Cortex of kidney (tissue), 1 donor: ENCODE measurements at places on chromosomes 7 and 10.

DNA sequence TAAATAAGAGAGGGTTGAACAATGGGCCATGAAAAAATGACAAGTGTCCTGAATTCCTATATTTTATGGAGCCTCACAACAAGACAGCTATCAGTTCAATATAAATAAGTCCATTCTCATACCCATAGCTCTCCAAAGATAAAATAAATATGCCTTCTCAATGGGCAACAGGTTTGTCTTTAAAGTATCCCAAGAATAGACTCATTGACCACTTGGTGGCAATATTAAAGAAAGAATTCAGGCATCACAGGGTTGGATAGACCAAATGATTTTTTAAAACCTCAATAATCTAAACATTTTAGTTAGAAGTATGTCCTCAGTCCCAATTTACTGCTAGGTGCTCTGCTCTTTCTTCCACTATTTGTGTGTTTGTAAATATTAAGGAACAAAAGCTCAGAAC is 165.1 kb upstream of the WNT16 start:
- DNase-seq, result no peak

DNA sequence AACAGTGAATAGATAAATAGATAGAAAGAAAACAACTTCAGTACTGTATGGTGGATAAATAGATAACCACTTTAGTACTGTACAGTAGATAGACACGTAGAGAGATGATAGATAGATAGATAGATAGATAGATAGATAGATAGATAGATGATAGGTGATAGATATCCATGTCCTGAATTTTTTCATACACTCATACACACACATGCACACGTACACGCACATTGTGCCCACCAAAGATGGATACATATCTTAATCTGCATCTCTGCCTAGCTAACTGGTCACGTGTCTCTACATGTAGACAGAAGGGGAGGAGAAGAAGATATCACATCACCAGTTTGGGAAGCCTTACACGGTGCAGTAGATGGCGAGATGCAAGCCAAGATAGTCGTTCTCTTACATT is 99.2 kb downstream of the ARID5B start:
- DNase-seq, result no peak

DNA sequence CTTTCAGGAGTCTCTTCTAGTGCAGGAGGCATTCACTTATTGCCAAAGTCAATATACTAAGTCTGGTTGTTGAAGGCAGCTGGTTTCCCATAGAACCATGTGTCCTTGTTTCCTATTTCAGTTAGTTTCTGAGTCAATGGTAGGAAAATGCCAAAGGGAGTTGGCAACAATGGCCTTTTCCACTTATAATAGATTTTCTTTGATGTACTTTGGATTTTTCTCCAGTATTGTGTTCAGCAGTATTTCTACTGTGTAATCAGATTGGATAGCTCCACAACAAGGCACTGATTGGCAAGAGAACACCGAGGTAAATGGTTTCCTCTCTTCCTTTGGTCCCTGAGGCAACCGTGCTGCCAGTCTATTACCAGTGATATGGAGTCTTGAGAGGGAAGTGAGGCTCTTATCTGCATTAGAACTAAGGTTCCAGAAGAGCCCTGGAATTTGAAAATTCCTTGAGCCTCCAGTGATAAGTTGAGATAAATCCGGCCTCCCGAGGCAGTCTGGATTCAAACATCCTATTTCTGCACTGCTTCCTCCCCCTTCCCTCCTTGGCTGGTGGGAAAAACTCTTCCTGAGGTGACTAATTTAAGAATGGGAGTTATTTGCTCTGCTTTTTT is 7.9 kb upstream of the SEPTIN7 start:
- DNase-seq, result no peak

DNA sequence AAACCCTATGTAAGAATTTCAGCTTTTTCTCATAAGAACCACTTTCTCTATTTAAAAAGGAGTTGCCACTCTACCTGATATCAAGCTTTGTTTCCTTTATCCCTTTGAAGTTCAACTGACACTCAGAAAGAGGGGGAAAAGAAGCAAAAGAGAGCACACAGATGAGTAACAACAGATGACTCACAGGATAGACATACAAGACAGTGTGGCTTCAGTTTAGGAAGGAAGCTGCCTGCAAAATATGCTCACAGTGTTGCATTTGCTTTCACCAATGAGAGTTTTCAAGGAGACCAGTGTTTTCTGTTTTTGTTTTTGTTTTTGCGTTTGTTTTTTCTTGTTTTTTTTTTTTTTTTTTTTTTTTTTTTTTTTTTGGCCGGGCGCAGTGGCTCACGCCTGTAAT is 1181.6 kb downstream of the DNAJB9 start:
- DNase-seq, result no peak

- no peak for DNase-seq
These were observed 18.4 kb downstream of the TMEM273 start for GRCh38 chr10:49169776-49170175.

GRCh38 chr7:130379921-130380860 is at the start of gene CPA1:
TSS of gene CPA1 (plus strand) at chr7:130380494. CDS start at chr7:130380521, 27 bp downstream.
- no peak for DNase-seq

- DNase-seq, result no peak
These were observed 176.1 kb upstream of the KLF14 start for GRCh38 chr7:130909881-130910672.

- no peak for DNase-seq
These were observed 248.2 kb upstream of the PPP2R2D start for GRCh38 chr10:131652438-131653139.
